ENCODE measurements at places on chromosomes 4 and X. TPM values are rescaled to one million over a fixed set of nuclear protein-coding genes. Genes with fewer than 3 reads are reported as not detected.

- no peaks in the 10 kb centered on the region for H3K27me3 ChIP-seq
- H3K4me1 ChIP-seq: peaks cover 6% of the 10 kb centered on the region
- H3K27ac ChIP-seq: no peak overlapping the region
- no peak overlapping the region for H3K4me3 ChIP-seq
- H3K36me3 ChIP-seq: no peaks in the 10 kb centered on the region
These were observed 49.8 kb upstream of the KLF3 start for GRCh38 chr4:38614231-38614630.

- H3K36me3 ChIP-seq: no peaks in the 10 kb centered on the region
- H3K27me3 ChIP-seq: no peaks in the 10 kb centered on the region
- no peaks in the 10 kb centered on the region for H3K4me1 ChIP-seq
- DNase-seq: no peak
- no peak overlapping the region for H3K27ac ChIP-seq
These were observed 1449.6 kb downstream of the C4orf33 start for GRCh38 chr4:130545596-130545995.

GRCh38 chr4:101348995-101349800 is 1.9 kb upstream of the PPP3CA start:
- no peak overlapping the region for H3K27ac ChIP-seq
- no peaks in the 10 kb centered on the region for H3K36me3 ChIP-seq
- H3K4me3 ChIP-seq: no peak overlapping the region
- no peaks in the 10 kb centered on the region for H3K27me3 ChIP-seq
- no peak for DNase-seq
- H3K4me1 ChIP-seq: peaks cover 18% of the 10 kb centered on the region

- H3K4me1 ChIP-seq: no peaks in the 10 kb centered on the region
- no peaks in the 10 kb centered on the region for H3K36me3 ChIP-seq
These were observed 56.3 kb upstream of the NAP1L5 start for GRCh38 chr4:88753658-88754571.

- no peaks in the 10 kb centered on the region for H3K27me3 ChIP-seq
- no peak for DNase-seq
- no peak overlapping the region for H3K4me3 ChIP-seq
- no peaks in the 10 kb centered on the region for H3K36me3 ChIP-seq
- H3K4me1 ChIP-seq: no peaks in the 10 kb centered on the region
These were observed 114.9 kb downstream of the PPARGC1A start for GRCh38 chr4:23774909-23775308.

GRCh38 chrX:119151051-119151380 is 23.4 kb upstream of the KIAA1210 start:
- no peaks in the 10 kb centered on the region for H3K27me3 ChIP-seq
- no peaks in the 10 kb centered on the region for H3K4me1 ChIP-seq
- H3K27ac ChIP-seq: no peak overlapping the region
- no peaks in the 10 kb centered on the region for H3K36me3 ChIP-seq

DNA sequence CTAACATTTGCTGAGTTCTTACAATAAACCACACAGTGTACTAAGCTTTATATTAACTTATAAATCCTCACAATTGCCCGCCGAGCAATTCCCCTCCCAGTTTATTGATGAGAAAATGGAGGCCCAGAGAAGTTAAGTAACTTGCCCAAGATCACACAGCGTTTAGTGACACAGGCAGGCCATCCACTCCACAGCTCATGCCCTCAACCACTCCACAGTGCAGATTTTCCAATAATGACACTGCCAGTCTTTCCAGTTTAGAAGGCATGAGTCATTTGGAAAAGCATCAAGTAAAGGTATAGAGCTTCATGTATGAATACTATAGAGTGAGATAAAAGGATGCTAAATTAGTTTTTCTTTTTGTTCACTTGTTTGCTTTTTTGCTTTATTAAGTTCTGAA is 208.5 kb downstream of the CAMK2D start:
- no peak overlapping the region for H3K4me3 ChIP-seq
- no peaks in the 10 kb centered on the region for H3K27me3 ChIP-seq
- H3K4me1 ChIP-seq: peaks cover 24% of the 10 kb centered on the region
- no peak for DNase-seq

DNA sequence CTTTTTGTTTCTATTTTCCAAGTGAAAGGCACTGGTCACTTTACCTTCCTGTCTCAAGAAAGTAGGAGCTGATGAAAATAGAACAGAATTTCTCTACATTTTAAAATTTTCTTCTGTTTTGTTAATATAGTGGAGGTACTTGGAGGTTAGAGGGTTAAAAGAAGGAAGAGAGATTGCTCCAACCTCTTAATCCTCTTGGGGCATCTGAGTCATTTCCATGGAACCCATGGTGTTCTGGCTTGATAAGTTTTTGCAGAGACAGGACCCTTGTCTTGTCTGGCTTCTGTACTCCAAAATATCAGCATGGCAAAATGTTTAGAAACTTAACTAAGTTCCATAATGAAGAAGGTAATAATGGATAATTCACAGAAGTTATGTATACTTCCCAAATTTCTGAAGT is 727.2 kb downstream of the C4orf33 start:
- H3K36me3 ChIP-seq: no peaks in the 10 kb centered on the region
- no peak for DNase-seq
- no peak overlapping the region for H3K27ac ChIP-seq

DNA sequence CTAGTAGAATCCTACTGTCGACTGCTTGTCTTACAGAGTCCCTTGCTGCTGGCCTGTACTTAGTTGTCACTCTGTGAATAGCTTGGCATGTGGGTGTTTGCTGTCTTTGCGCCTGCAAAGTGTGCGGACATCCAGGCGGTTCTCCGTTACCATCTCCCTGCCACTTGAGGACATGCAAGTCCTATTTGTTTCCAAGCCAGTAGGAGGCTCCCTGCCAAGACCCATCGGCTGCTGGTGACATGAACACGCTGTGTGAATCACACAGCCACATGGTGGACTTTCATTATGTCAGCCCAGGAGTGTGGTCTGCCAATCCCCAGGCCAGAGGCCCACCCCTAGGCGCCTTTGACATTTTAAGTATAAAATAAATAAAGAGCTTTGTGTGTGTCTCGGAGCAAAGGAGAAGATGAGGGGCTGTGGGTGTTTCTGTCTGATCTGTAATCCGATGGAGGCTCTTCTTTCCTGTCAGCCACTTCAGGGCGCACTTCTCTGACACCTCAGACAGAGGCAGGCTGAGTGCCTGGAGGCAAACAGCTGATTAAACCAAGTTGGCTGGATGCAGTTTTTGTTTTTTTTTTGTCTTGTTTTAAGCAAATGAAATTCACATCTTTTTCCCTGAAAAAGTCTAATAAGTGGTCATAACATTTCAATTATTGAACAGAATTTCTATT is 51.5 kb downstream of the ALPK1 start:
- no peaks in the 10 kb centered on the region for H3K27me3 ChIP-seq
- no peak overlapping the region for H3K4me3 ChIP-seq
- no peaks in the 10 kb centered on the region for H3K36me3 ChIP-seq
- no peak for DNase-seq
- no peaks in the 10 kb centered on the region for H3K4me1 ChIP-seq

GRCh38 chrX:114889481-114889880 is 127.9 kb downstream of the IL13RA2 start:
- no peaks in the 10 kb centered on the region for H3K36me3 ChIP-seq
- H3K4me3 ChIP-seq: no peak overlapping the region
- no peaks in the 10 kb centered on the region for H3K27me3 ChIP-seq
- no peak overlapping the region for H3K27ac ChIP-seq

DNA sequence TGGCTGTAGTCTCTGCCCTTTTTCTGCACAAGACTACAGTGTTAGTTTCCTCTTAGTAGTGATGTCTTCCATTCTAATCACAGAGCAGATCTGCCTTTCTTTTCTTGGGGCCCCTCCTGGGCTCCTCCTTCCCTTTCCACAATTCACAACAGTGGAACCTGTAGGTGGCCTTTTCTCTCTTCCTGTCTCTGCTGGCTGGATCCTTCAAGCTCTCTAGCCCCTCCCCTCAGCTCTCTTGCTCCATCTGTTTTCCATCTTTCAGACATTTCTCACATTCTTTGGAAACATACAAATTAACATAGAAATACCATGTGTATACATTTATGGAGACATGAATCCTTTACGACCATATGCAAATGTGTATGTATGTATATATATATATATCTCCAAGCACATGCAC is 304 bp upstream of the SPIN2A start:
- no peaks in the 10 kb centered on the region for H3K27me3 ChIP-seq
- H3K4me1 ChIP-seq: no peaks in the 10 kb centered on the region
- DNase-seq: no peak
- no peak overlapping the region for H3K27ac ChIP-seq

- no peak for DNase-seq
- no peaks in the 10 kb centered on the region for H3K27me3 ChIP-seq
- no peaks in the 10 kb centered on the region for H3K36me3 ChIP-seq
- no peaks in the 10 kb centered on the region for H3K4me1 ChIP-seq
- H3K27ac ChIP-seq: no peak overlapping the region
These were observed 190.5 kb downstream of the CCNG2 start for GRCh38 chr4:77347351-77347966.

DNA sequence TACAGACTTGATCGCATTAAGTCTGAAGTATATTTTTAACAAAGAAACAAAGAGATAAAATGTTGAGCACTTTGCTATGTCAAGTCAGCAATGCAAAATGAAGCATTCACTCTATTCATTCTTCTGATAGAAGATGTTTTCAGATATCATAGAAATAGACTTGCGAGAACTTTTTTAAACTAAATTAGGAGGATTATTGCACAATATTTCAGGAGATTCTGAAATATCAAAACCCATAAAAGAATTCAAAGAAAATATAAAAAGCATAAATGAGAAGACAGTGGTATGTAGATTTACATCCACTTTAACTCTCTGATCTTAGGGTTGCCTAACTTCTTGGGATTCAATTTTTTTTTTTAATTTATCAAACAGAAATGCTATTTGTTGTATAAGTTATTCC is 81.1 kb upstream of the PABPC4L start:
- H3K4me3 ChIP-seq: no peak overlapping the region
- H3K4me1 ChIP-seq: no peaks in the 10 kb centered on the region
- no peaks in the 10 kb centered on the region for H3K36me3 ChIP-seq
- no peak overlapping the region for H3K27ac ChIP-seq
- DNase-seq: no peak

DNA sequence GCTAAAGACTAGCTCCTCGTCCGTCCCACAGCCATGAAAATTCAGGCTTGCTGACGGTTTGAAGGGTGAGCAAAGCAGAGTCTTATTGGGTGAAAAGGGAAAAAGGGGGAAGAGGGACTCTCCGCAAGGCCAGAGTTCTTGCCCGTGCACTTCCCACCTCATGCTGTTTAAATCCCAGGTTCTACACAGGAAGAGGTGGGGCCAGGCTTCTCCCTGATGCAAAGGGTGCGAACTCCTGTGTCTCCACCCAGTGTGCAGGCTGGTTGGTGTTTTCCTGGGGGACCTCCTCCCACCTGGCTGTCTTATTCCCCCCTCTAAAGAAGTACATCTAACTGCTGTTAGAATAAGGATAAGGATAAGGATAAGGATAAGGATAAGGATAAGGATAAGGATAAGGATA is 18.0 kb upstream of the LANCL3 start:
- H3K27me3 ChIP-seq: no peaks in the 10 kb centered on the region
- H3K36me3 ChIP-seq: no peaks in the 10 kb centered on the region
- H3K4me3 ChIP-seq: no peak overlapping the region
- DNase-seq: no peak

GRCh38 chr4:123878976-123879375 is 482.4 kb downstream of the SPRY1 start:
- no peak overlapping the region for H3K27ac ChIP-seq
- no peak overlapping the region for H3K4me3 ChIP-seq
- H3K4me1 ChIP-seq: no peaks in the 10 kb centered on the region
- H3K27me3 ChIP-seq: no peaks in the 10 kb centered on the region
- DNase-seq: no peak
- H3K36me3 ChIP-seq: no peaks in the 10 kb centered on the region

DNA sequence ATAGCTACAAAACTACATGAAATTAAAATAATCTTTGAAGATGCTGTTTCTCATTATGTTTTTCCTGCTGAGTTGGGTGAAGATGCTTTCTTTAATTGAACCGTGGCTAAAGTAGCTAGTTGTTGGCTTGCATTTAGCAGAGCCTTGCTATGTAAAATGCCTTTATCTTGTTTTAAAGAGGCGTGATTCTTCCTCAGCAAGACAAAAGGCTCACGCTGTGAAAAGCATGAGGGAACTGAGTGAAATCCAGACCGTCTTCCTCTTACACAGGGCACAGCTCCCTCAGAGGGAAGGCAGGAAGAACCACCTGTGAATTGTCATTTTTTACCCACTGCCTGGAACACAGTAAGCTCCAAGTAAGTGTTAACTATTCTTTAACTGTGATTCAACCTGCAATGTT is 39.0 kb upstream of the ZNF518B start:
- no peaks in the 10 kb centered on the region for H3K27me3 ChIP-seq
- no peak overlapping the region for H3K4me3 ChIP-seq
- H3K4me1 ChIP-seq: no peaks in the 10 kb centered on the region
- H3K27ac ChIP-seq: no peak overlapping the region
- no peaks in the 10 kb centered on the region for H3K36me3 ChIP-seq

DNA sequence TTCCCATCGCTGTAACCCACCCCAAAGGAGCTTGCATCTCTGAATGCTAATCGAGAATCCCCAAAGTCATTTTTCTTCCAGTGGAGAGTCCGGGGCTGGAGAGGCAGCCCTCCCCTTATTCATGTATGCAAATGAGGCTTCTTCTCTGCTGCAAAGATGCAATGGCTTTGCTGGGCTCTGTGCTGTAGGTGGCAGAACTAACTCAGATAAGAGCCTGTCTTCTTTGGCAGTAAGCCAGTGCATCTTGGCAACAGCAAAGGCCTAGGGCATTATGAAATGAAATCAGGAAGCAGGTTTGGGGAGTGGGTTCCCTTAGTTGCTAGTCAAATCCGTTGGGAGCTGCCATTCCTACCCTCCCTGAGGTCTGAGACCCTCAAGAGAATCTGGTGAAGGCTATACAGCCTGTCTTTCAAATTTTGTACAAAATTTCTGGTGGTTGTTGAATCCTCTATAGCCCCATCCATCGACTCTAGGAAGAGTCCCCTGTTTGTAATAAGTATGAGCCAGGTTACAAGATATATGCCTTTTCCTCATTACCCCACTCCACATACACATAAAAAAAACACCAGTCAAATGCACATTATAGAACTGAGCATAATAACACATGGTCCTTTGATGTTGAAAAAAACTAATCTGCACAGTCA is 290.6 kb upstream of the TAPT1 start:
- no peak for DNase-seq
- no peak overlapping the region for H3K27ac ChIP-seq
- H3K4me3 ChIP-seq: no peak overlapping the region
- H3K36me3 ChIP-seq: no peaks in the 10 kb centered on the region
- no peaks in the 10 kb centered on the region for H3K27me3 ChIP-seq
- H3K4me1 ChIP-seq: no peaks in the 10 kb centered on the region

GRCh38 chrX:69133921-69134542 is 31.2 kb downstream of the PJA1 start:
- H3K27ac ChIP-seq: no peak overlapping the region
- no peaks in the 10 kb centered on the region for H3K27me3 ChIP-seq
- no peak overlapping the region for H3K4me3 ChIP-seq

Gene LNX1
- not detected for polyA plus RNA-seq

Gene RIBC1
- polyA plus RNA-seq: 0.91 TPM

Gene TLR1
- polyA plus RNA-seq: 23.4 TPM

Gene TLR3
- polyA plus RNA-seq: not detected

Gene CASP3
- 7.9 TPM for polyA plus RNA-seq

Gene PCYT1B
- not detected for polyA plus RNA-seq

Gene ITIH6
- not detected for polyA plus RNA-seq

Gene FATE1
- not detected for polyA plus RNA-seq

Gene SLC26A1
- not detected for polyA plus RNA-seq

Gene PDCL2
- polyA plus RNA-seq: not detected

Gene NPY2R
- not detected for polyA plus RNA-seq

Gene NFXL1
- polyA plus RNA-seq: 5.8 TPM

Data from B cell (primary cell).